ENCODE measurements at places on chromosomes 1 and 21.

DNA sequence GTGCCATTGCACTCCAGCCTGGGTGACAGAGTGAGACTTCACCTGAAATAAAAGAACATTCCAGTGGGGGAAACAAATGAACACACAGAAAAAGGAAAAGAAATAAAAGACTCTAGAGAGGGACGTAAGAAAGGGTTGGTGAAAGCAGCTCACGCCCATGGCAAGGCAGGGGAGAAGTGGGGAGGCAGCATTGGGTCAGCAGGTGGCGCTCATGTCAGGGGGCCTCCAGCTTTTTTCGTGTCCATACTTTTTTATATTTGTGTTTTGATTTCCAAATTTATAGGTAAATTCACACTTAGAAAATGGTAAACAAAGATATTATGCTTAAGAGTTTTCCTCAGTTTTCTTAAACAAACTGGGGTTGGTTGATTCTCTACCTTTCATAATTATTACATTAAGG is 45.5 kb downstream of the VPS13D start:
- no peak for DNase-seq

DNA sequence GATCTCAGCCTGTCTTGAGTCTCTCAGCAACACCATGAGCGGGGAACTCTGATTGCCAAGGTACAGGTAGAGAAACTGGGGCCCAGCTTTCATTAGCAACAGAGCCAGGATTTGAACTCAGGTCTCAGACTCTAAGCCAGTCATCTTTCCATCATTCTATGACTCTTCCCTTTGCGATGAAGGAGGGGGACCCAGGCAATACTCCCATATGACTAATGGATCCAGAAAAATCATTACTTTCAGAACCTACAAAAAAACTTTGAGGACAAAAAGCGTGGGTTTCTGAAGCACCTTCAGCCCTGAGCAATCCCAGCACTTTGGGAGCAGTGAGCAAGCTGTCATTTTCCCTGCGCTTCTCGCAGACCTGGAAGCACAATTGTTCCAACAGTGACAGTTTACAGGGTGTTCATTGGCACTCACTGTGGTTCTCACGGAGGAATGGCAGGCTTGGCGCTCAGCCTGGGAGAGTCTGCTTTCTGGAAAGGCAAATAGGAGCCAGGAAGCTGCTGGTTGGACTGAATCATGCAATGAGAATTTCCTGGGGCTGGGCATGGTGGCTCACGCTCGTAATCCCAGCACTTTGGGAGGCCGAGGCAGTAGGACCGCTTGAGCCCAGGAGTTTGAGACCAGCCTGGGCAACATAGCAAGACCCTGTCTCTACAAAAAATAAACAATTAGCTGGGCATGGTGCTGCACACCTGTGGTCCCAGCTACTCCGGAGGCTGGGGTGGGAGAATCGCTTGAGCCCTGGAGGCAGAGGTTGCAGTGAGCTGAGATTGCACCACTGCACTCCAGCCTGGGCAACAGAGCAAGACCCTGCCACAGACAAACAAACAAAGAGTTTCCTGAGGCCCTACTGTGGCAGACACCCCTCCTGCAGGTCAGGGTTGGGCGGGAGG is 40.1 kb downstream of the SLC2A7 start:
- no peak for DNase-seq

DNA sequence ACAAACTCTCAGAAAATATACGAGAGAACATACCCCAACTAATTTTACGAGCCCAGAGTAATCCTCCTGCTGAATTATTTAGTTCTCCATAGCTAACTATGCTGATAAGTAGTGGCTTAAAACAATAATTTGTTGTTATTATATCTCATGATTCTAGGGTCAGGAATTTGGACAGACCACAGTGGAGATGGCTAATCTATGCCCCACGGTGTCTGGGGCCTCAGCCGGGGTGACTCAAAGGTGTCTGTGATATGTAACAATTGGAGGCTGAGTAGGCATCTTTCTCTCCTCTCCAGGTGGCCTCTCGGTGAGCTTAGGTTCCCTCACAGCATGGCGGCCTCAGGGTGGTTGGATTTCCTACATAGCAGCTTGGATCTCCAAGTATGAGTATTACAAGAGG is 35.4 kb upstream of the FOXO6 start:
- DNase-seq: no peak

DNA sequence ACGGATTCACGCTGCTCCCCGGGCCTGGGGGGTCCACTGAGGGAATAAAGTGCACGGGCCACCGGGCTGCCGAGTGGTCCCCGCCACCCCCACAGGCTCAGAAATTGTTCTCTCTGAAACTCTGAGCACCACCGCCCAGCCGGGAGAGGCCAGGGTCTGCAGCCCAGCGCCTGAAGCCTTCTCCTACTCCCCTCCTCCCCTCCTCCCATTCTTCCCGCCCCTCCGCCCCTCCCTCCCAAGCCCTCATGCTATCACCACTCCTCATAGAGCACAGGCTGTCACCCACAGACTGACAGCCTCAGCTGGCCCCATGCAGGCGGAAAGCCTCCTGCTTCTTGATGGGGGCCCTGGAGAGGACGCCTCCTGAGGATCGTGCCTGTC is 707 bp upstream of the GPR153 start:
- DNase-seq: no peak

- DNase-seq: no peak
Observed at GRCh38 chr1:15835205-15835740, 12.2 kb upstream of the SPEN start.

- no peak for DNase-seq
Observed at GRCh38 chr21:18602711-18603110, 199.1 kb upstream of the TMPRSS15 start.

DNA sequence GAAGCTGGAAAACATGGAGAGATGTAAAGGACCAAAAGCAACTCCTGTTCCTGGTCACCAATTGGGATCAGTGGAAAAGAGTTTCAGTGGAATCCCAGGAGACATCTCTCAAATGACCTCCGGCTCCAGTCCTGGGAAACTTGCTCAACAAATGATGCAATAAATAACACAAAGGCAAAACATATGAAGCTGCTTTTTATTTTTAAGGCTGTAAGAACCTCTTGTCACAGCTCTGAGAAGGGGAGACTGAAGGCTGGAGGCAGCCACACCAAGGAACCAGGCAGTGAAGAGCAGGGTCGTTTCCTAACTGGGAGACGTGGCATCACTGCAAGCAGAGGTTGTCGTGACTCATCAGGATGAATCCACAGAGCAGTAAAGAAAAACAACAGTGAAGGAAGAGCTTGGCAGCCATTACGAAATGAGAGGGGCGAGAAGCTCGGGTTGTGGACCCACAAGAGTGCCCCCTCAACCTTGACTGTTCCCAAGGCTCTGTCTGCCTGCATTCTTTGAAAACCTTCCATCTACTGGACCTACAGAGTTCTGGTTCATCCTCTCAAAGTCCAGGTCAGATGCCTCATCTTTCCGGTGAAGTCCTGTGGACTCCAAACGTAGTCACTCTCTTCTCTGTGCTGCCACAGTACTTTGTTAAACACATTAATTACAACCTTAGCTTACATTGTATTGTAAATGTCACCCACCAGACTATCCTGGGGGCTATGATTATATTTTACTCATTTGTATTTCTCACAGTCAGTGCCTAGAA is 32.1 kb downstream of the JAK1 start:
- no peak for DNase-seq

DNA sequence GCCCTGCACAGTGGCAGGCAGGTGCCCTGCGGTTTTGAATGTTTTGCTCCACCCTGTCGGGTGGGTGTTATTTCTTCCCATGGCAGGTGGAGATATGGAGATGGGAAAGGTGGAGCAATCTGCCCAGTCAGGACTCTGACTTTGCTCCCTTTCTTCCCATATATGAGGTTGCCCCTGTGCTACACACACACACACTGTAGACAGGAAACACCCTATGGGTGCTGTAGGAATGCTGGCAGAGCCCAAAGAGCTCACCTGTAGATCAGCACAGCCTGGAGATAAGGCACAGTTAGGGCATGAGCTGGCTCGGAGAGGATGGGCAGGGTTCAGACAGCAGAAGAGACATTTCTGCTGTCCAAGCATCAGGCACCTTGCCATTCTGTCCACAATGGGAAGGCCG is 246.0 kb upstream of the AJAP1 start:
- no peak for DNase-seq
